ENCODE measurements at places on chromosomes 7 and 10.

GRCh38 chr7:45443263-45443662, 130.9 kb upstream of the ADCY1 start:
- DNase-seq: no peak

GRCh38 chr7:49702099-49702498, 71.3 kb upstream of the VWC2 start:
- no peak for DNase-seq

- no peak for DNase-seq
Observed at GRCh38 chr10:101233863-101234262, 4.6 kb upstream of the LBX1 start.

DNA sequence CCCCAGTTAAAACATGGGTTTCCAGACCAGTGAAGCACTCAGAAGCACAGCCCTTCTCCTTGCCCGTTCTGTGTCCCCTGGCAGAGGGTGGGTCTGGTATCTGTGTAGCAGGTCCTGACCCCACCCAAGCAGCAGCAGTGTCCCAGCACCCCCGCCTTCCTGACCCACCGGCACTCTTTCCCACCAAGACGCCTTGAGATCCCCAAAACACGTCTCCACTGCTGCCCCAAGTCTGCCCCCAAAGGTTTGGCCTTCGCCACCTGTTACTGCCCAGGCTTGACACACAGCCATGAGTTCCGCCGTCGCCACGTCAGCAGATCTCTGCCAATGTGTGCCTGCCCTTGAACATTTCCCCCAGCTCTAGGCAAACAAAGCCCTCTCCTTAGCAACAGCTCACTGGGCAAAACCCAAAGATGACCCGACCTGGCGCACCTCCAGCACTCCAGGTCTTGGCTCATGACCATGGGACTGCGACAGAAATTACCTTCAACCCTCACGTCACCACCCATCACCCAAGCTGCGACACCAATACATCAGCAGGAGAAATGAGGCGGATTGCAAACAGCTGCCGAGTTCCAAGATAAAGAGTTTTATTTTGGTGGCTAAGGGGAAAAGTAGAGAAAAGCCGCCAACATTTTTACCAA, 75.6 kb downstream of the CTBP2 start:
- DNase-seq: peak; percentile 73

- DNase-seq: peak; percentile 8
Observed at GRCh38 chr7:129434675-129435318, 565 bp downstream of the STRIP2 start.

DNA sequence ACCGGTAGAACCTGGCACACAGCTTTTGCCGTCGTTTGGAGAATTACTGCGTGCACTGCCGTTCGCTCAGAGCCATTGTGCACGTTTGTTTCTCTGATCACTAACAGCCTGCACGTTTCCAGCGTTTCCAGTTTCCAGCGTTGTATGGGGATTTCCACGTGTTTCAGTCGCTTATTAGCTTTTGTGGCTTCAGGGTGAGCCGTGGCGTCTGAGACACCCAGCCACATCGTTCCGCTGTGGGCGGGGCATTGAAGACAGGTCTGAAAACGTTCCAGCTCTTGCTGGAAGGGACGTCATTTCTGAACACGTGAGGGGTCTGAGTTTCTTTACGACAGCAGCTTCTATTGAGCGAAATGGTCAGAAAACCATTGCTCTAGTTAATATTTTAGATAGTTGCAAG, 164.8 kb downstream of the DNAJB6 start:
- no peak for DNase-seq

- peak; percentile 63 for DNase-seq
Observed at GRCh38 chr7:141785706-141786552, 4.1 kb upstream of the TAS2R5 start.

DNA sequence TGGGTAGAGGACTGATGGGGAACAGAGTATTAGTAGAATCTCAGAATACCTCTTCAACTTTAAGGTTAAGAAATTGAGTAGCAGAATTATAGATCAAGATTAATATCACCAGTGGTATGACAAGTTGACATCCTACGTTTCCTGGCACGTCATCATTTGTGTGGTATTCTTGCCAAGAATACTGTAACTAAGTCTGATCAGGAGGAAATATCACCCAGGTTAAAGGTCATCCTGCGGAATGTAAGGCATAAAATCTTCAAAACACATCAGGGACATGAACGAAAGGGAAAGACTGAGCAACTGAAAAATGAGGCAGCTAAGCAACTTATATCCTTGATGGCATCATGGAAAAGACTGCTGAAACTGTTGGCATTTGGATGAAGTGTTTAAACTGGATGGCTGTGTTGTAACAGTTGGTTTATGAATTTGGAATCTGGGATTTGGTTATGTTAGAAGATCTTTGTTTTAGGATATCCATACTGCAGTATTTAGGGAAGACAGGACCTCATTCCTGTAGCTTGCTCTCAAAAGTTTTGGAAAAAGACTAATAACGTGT, 86.1 kb downstream of the TRIM24 start:
- no peak for DNase-seq

- DNase-seq: peak; percentile 45
Observed at GRCh38 chr7:47285860-47286491, 295.9 kb downstream of the TNS3 start.

DNA sequence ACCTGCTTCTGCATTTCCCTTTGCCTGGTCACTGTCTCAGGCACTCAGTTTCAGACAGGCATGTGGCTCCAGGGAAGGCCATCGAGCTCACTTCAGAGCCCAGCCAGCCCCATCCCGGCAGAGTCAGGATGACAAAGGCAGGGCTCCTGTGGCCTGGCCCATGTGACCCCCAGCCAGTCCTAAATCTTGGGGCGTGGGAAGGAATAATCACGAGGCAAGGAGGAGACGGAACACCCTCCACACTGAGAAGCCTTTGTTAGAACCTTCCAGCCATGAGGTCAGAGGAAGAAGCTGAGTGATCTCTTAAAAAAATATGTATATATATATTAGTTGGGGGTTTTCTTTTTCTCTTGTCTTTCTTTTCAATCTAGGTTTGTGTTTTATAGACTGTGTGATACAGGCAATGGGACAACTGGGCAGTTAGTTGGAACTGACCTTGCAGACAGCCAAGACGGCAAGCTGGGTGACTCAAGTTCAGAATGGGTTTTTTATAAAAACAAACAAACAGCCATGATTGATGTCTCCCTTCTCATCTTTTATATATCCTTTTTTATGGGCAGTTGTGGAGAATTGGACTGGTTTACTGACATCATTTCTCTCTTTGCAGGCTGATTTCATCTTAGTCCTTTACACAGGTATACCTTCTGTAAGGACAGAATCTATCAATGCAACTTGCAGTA, 60.8 kb downstream of the CHN2 start:
- DNase-seq: no peak

DNA sequence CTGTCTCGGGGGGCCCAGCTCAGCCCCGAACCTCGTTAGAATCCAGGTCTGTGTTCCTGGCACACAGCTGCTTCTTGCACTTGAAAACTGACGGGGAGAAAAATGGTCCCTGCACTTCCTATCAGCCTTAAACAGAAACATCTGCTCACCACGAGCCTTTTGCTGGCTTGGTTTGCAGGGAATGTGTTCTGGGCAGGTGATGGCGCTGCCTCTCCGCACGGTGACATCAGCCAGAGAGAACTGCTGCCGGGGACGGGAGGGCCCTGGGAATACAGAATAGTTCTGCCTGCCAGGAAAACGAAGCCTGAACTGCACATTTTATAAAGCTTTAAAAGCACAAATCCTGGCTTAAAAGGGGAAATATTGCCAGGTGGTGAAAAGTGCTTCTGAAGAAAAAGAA, 622.5 kb downstream of the TYW1 start:
- DNase-seq: no peak

DNA sequence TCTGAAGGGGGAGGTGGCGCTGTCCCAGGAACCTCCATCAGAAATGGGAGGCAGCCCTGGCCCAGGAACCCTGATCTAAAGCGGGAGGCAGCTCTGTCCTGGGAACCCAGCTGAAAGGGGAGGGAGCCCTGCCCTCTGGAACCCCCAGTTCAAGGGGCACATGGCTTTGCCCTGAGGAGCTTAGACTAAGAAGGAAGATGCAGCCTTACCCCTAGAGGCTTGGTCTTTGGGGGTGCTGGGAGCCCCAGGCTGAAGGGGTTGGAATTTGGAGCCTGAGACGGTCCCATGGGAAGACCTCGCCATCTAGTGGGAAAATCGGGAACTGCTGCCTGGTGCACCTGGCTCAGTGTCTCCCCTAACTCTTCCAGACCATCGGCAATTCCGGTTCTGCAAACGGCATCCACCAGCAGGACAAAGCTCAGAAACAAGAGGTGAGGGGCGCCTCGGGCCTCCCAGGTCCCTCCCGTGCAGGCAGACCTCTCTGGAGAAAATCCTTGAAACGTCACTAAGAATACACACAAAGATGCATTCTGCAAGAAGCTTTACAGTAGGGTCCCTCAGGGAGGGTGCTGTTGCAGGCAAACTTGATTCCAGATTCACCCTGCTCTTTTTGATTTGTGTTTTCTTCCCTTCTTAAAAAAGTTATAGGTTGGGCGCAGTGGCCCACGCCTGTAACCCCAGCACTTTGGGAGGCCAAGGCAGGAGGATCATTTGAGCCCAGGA, 52.4 kb upstream of the GTF2IRD1 start:
- peak; percentile 38 for DNase-seq

GRCh38 chr10:71357792-71358265, 38.8 kb downstream of the SLC29A3 start:
- DNase-seq: no peak

- DNase-seq: no peak
Observed at GRCh38 chr7:33742999-33743587, 162.2 kb upstream of the BMPER start.

- DNase-seq: no peak
Observed at GRCh38 chr10:103192089-103192450, 1.0 kb downstream of the NT5C2 start.

- DNase-seq: no peak
Observed at GRCh38 chr7:28572321-28573058, 160.2 kb downstream of the CREB5 start.

GRCh38 chr7:156423876-156424275, 216.7 kb upstream of the RNF32 start:
- no peak for DNase-seq

GRCh38 chr7:30479202-30480120, 877 bp upstream of the NOD1 start:
- DNase-seq: peak; percentile 42

DNA sequence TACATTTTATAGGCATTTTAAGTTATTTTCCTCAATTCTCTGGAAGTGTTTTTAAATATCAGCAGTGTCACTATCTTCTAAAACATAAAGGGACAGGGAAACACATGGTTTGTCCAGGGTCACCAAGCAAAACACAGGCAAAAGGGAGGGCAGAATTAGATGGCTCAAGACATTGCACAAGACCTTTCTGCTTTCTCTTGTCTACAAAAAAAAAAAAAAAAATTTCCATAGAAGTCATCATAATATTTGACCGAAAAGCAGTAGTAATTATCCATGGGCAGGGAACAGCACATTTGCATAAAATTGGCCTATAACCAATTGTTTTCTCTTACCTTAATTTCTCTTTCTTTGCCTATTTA, 703.1 kb upstream of the FZD8 start:
- no peak for DNase-seq

GRCh38 chr10:7533657-7534479, 123.0 kb upstream of the SFMBT2 start:
- DNase-seq: peak; percentile 64

- DNase-seq: peak; percentile 20
Observed at GRCh38 chr10:133324198-133324792, 12.4 kb downstream of the CALY start.

DNA sequence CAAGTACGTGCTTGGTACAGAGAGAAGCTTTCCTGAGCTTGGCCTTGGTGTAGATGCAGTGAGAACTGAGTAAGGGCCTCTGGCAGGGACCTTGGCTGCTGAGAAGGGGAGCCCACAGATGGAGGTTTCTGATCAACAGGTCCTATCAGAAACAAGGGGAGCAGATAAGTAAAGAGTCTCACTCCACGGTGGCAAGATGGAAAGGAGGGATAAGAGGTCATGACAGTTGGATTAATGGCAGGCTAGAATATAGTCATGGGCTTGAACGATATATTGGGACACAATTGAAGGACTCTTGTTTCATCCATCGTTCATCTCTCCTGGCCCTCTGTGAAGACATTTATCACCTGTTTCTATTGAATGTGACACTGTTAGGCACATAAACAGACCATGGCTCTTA, 41.5 kb downstream of the MET start:
- DNase-seq: no peak

DNA sequence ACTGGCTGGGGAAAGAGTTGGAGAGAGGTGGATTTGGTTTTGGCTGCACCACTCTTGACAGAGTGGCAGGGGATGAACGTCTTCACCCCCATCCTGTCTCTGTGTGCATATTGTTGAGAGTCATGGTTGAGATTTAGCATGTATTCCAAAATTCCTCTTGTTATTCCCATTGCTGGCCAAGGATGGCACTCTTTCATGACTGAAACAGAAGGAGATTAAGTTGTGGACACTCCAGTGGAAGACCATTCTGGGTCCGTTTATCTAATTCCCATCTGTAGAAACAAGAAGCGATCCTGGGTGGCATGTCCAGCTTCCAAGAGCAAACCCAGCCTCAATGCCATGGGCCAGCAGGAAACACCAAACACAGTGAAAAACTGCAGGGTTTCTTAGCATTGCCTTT, 469.0 kb upstream of the IGFBP3 start:
- no peak for DNase-seq

- no peak for DNase-seq
Observed at GRCh38 chr7:135799881-135800280, 51.3 kb upstream of the FAM180A start.

GRCh38 chr7:21939136-21939857, 6.4 kb downstream of the CDCA7L start:
- DNase-seq: peak; percentile 9

- no peak for DNase-seq
Observed at GRCh38 chr7:79414910-79415309, 38.6 kb downstream of the MAGI2 start.

DNA sequence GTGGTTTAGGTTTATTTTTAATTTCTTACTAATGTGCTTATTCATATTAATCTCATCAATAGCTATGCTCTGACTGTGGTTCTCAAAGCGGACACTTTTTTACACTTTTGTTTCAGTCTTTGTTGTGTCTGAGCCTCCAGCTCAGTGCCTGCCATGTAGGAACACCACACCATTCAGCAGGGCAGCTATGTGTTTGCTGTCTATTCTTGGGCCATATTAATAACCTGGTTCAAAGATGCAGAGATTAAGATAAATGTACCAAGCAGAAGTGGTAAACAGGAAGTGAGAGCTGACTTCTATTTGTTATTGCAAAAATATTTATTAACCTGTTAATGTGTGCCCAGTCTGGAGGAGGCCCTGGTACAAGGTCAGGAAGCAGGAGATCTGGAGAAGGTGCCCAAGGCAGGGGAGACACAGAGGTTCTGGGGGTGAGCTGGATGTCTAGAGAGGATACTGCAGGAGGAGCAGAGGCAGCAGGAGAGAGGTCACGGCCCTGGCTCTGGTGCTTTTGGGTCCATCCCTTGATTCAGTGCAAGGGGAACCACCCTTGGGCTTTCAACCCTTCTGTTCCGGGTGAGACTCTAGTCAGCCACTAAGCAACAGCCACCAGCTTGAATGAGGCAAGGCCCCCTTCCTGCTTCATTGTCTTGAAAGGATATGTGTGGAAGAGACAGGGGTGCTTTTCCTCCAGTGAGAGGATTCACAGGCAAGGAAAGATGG, 1.9 kb downstream of the TBXAS1 start:
- DNase-seq: no peak

All from astrocyte of the spinal cord (primary cell).